ENCODE measurements at places on chromosomes 3 and 15.
A peak's percentile ranks its signal among the peaks of the same experiment; 100 is the strongest.

GRCh38 chr3:186534113-186534669 lies 10.0 kb downstream of the CRYGS start:
- DNase-seq, result no peak

- no peak for DNase-seq
Measured at GRCh38 chr3:149114458-149114857, 15.0 kb upstream of the HPS3 start.

DNA sequence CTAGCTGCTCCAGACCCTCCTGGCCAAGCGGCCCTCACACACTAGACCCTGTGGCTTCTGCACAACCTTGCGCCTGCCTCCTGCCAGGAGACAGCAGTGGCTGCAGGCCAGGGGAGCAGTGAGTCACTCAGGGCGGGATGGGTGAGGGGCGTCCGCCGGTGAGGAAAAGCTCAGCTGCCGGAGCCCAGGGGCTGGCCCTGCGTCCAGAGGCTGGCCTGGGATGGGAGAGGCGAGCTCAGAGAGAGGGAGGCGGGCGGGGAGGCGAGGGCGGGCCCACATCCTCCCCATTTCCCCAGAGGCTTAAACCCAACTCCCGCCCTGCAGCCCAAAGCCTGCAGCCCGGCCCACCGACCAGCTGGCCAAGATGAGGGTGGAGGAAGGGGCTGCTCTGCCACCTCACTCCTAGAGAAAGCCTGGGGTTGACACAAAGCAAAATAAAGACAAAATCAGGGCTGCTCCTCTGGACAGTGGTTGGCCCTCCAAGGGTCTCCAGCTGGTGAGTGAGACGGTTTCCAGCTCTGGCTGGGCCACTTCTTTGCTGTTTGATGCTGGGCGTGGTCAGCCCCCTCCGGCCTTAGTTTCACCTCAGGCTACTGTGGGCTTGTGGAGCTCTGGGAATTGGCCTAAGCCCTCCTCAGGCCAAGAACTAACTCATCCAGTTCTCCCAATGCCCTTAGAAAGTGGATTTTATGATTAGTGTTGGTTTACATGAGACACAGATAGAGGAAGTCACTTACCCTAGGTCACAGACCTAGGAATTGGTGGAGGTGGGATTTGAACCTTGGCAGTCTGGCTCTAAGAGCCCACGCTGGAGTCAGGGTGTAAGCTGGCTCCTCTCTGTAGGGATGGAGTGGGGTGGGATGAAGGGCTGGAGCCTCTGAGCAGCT lies 50.6 kb downstream of the IQSEC1 start:
- peak; percentile 67 for DNase-seq

GRCh38 chr3:66428733-66429132 lies 72.1 kb downstream of the LRIG1 start:
- peak; percentile 92 for DNase-seq

- DNase-seq, result peak; percentile 34
Measured at GRCh38 chr15:89167267-89168176, 53.9 kb downstream of the RLBP1 start.

DNA sequence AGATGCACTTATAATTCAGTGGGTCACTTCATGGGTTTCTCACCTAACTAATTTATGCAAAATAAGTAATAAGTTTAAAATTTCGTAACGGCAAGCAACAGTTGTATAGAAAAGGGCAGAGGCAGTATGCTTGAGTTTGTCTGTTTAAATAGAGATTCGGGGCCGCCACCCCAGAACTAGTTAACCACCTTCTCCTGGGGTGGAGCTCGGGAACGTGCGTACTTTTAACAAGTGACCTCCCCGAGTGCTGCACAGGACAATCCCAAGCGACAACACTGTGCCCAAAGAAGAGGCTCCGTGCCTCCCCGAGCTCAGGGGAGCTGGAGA lies 439 bp downstream of the SSR3 start:
- no peak for DNase-seq

GRCh38 chr15:59271595-59272201 lies 65.1 kb downstream of the LDHAL6B start:
- DNase-seq, result no peak

GRCh38 chr15:84684092-84684491 lies 26.1 kb upstream of the NMB start:
- DNase-seq, result peak; percentile 90

DNA sequence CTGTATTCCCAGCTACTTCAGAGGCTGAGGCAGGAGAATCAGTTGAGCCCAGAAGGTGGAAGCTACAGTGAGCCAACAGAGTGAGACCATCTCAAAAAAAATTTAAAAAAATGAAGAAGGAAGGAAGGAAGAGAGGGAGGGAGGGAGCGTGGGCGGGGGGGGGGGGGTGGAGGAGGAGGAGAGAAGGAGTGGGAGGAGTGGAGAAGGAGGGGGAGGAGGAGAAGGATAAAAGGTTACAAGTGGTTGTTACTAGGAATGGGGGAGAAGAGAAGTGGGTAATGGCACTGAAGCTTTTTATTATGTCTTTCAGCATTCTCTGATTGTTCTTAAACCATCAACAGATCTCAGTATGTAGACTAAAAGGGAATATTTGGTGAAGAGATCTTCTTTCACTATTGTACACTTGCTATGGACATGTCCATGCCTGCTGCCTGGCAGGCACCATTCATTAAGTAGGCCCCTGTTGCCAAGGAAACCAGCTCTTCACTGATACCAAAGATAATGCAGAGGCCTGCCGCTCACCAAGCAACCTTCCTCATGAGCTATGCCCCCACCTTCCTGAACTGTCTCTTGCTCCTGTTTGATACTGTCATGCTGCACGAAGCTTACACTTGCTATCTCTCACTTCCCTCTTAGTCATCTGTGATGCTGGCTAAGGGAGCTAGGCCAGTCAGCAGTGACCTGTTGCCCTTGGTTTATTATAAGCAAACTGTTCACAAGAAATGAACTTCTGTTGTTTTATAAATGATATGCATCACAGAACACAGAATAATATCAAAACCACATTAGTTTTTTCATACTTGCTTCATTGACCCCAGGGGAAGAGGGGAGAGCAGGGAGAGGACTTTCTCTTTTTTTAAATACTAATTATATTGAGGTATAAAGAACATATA lies 23.1 kb downstream of the EPM2AIP1 start:
- peak; percentile 92 for DNase-seq

DNA sequence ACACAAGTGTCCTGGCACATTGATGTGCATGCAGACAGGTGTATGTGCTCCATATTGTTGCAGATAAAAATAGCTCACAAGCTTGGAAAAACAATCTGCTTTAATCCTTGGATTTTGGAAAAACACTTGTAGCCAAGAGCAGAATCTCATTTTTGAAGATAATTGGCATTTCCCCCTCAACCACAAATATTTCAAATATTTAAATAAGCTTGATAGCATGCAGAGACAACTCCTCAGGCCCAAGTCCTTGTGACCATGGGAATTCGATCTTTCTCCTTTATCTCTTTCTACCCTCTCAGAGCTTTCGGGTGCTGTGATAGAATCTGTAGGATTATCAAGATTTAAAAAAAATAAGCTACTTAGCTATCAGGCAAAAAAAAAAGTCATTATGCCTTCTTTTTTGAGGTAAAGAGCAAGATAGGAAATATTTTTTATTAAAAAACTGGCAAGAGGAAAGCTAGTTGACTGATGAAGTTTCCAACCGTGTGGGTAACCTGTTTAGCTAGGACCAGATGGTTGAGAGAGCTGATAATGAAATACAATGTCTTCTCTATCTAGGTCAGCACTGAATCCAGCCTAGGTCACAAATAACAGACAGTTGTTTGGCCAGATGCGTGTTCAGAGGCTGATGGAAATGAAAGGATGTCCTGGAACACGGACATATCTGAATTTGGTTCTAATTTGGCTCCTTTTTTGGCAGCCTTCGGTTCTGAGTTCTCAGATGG lies 54.9 kb upstream of the SNRK start:
- peak; percentile 25 for DNase-seq

DNA sequence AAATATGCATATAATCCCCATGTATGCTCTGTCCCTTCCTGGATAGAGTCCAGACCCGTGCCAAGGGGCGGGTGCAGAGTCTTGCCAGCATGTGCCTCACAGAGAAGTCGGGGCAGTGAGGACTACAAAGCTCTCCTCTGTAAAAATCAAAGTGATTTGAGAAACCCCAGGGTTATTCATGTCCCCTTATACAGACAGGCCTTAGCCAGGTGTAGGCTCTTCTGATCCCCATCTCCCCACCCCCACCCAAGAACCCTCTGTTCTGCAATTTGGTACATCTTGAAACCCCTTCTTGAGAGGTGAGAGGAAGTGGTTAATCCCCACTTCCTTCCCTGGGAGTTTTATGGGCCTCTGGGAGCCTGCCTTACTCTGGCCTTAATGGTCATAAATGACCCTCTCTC lies 24.7 kb downstream of the TRIM71 start:
- no peak for DNase-seq

GRCh38 chr15:69623392-69624154 lies 171.0 kb downstream of the RPLP1 start:
- DNase-seq, result peak; percentile 17

- peak; percentile 78 for DNase-seq
Measured at GRCh38 chr3:149589332-149589731, 68.5 kb downstream of the WWTR1 start.

- DNase-seq, result peak; percentile 54
Measured at GRCh38 chr15:34304613-34305012, 33.0 kb downstream of the SLC12A6 start.

GRCh38 chr3:86929046-86929445 lies 61.9 kb downstream of the VGLL3 start:
- DNase-seq, result peak; percentile 48

- DNase-seq, result no peak
Measured at GRCh38 chr3:115715241-115715745, 92.0 kb downstream of the GAP43 start.
